ENCODE measurements at places on chromosomes 16 and 17.

DNA sequence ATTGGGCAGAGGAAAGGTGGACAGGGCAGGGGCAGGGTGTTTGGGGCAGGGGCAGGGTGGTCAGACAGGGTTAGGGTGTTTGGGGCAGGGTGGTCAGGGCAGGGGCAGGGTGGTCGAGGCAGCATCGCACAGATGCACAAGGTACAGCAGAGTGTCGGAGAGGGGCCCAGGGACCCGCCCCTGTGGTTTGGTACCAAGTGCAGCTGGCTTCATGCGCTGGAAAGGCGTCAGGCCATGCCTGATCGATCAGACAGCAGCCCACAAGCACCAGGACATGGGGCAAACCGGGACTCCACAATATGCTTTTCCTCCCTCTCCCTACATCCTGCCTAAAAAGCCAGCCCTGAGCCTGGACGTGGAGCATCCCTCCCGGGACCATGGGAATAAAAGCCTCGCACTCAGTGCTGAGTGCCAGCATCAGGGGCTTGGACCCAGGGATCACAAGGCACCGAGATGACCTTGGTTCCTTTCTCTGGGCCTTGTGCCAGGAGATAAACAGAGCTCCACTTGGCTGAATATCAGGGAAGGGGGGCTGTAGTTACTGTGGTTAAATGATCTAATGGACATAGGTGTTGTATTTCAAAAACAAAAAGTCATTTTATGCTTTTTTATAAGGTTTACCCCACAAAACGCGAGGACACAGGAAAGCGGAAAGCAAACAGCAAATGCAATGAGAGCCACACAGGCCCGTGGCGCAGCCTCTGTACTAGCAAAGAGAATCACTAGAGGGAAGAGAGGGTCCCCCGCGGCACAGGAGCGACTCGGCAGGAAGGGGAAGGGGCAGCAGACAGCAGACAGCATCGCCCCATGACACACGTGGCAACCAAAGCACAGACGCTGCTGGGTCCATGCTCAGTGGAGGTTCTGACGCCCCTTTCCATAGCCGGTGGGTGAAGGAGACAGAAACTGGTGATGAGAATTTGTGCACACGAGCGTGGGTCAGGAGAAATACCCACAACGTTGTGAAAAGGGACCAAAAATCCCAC lies 5.3 kb upstream of the HEXD start:
- no peak for DNase-seq

GRCh38 chr16:9048302-9048700 lies 43.1 kb upstream of the HAPSTR1 start:
- DNase-seq = no peak

GRCh38 chr17:72591289-72592241 lies 470.7 kb downstream of the SOX9 start:
- DNase-seq = no peak

- no peak for DNase-seq
Measured at GRCh38 chr17:43431714-43432523, 33.1 kb downstream of the ARL4D start.

- DNase-seq = no peak
Measured at GRCh38 chr16:627454-628239, 3.1 kb upstream of the WFIKKN1 start.
